ENCODE measurements at places on chromosomes 1 and 21.
A peak's percentile ranks its signal among the peaks of the same experiment; 100 is the strongest.

- peaks cover 6% of the 10 kb centered on the region for H3K36me3 ChIP-seq
- no peak overlapping the region for H3K27ac ChIP-seq
- H3K4me3 ChIP-seq, result no peak overlapping the region
- H3K4me1 ChIP-seq, result no peaks in the 10 kb centered on the region
- H3K27me3 ChIP-seq, result no peaks in the 10 kb centered on the region
- DNase-seq, result no peak
Observed at GRCh38 chr1:21742578-21742977, 40.4 kb downstream of the USP48 start.

DNA sequence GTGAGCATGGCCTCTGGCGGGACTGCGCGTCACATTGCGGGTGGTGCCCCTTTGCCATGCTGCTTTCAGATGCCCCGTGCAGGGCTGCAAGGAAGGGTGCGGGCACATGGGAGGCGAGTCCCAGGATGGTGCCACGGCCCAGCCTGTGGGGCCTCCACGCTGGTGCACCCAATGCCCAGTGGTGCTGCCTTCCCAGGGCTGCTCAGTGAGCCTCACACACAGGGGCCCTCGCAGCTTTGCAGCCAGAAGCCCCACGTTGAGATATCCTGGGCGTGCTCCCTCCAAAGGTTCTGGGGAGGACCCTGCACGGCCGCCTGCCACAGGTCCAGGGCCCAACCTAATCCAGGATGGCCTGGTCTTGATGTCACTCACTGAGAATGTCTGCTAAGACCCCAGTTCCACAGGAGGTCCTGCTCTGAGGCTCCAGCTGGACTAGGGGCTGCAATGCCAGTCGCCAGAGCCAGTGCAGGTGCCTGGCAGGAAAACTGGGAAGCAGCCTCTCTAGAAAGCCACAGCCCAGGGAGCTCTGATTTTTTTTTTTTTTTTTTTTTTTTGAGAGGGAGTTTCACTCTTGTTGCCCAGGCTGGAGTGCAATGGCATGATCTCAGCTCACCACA, 34.1 kb upstream of the PRSS38 start:
- H3K4me3 ChIP-seq, result no peak overlapping the region
- DNase-seq, result no peak
- H3K27me3 ChIP-seq, result peaks cover 6% of the 10 kb centered on the region
- no peaks in the 10 kb centered on the region for H3K4me1 ChIP-seq
- H3K27ac ChIP-seq, result no peak overlapping the region

DNA sequence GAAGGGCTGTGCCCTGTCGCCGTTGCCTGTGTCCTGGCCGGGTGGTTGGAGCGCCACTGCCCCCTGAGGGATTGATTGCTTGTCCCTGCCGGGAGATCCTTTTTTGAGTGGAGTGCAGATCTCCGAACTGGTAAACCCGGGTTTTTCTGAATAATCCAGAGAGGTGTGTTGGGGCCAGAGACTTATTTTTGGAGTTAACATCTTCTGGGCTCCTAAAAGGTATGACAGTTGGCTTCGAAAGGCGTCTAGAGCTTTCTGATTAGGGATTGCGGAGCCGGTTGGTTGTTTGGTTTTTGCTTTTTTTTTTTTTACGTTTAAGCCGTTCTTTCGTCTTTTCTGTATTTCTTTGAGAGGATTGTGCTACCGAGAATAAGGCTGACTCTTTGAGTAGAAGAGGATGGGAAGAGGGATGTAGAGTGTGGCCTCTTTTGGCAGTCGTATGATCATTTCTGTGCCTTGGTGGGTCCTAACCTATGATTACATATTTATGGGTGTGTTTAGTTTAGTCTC, 756 bp downstream of the RLF start:
- peak; percentile 60 for DNase-seq
- H3K36me3 ChIP-seq, result no peaks in the 10 kb centered on the region
- peaks cover 16% of the 10 kb centered on the region for H3K4me1 ChIP-seq
- no peaks in the 10 kb centered on the region for H3K27me3 ChIP-seq
- H3K4me3 ChIP-seq, result peak overlapping the region; percentile 89

DNA sequence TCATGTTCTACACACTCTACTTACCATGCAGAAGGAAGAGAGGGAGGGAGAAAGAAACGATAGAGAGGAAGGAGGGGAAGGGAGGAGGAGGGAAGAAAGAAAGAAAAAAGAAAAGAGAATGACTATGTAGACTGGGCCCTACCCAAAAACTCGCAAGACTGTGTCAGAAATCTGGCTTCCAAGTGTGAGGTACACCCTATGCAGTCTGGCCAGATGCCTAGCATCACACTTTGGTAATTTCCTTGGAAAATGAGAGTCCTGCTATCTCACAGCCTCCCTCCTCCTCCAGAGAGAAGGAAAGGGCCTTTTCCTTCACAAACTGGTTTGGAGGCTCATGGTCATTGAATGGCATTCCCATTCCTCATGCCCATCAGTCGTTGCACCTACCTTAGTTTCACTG, 86.4 kb upstream of the LRRC8D start:
- no peaks in the 10 kb centered on the region for H3K27me3 ChIP-seq
- H3K27ac ChIP-seq, result no peak overlapping the region
- DNase-seq, result no peak
- no peaks in the 10 kb centered on the region for H3K36me3 ChIP-seq

DNA sequence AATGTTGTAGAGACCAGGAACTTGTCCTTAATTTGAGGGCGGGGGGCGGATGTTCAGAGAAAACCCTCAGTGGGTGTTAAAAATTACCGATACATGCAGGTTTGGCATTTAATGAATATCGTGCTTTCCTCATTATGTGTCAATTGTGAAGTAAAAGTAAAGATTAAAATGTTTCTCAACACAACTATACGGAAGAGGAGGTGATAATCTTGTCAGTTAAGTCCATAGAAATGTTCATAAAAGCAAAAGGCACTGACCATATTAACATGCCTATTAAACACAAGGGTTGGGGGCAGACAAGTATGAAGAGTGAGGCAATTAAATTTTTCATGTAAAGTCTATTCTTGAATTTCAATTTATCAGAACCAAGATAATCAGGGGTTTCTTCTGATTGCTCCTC, 1.3 kb downstream of the BRINP3 start:
- no peaks in the 10 kb centered on the region for H3K4me1 ChIP-seq
- peaks cover 12% of the 10 kb centered on the region for H3K27me3 ChIP-seq
- no peak overlapping the region for H3K4me3 ChIP-seq
